GM19239 (cell line): ENCODE measurements at places on chromosomes 4 and X.
A peak's percentile ranks its signal among the peaks of the same experiment; 100 is the strongest.

- peak; percentile 24 for DNase-seq
Measured at GRCh38 chr4:184475096-184475461, 729 bp upstream of the IRF2 start.

DNA sequence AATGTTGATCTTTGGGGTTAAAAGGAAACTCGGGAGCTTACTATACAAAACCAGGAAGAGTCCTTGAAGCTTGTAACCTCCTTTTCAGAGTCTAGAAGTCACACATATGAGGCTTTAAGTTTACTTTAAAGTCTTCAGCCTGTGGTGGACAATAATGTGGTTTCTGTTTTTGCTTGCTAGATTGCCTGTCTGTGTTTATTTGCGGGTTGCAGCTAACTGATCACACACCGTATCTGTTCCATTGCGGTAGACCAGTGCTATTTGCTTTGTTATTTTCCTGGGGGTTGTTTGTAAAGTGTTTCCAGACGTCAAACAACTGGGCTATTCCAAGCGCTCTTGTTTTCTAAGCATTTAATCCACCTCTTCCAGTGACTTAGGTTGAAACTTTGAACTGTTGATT, 143.0 kb upstream of the GYPA start:
- no peak for DNase-seq

DNA sequence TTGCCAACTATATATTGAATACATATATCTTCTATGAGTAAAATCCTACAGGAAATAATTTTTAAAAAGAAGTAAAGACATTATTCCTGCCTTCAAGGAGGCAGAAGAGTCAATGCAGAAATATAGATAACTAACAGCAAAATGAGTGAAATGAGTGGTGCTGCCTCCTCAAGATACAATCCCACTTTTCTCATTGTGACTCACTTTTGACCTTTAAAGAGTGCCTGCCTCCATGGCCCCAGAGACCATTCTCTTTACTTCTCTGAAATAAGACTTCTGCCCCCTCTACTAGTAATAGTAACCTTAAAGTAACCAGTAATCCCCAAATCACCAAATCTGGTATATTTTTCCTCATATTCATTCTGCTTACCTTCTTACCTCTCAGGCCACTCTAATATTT, 15.5 kb downstream of the SLC10A7 start:
- DNase-seq, result no peak

- peak; percentile 23 for DNase-seq
Measured at GRCh38 chr4:139656614-139657486, 8.8 kb upstream of the MGST2 start.

GRCh38 chrX:125132274-125132673, 187.4 kb upstream of the TEX13C start:
- no peak for DNase-seq

GRCh38 chrX:13662355-13662791, 9.4 kb downstream of the TCEANC start:
- DNase-seq, result no peak

DNA sequence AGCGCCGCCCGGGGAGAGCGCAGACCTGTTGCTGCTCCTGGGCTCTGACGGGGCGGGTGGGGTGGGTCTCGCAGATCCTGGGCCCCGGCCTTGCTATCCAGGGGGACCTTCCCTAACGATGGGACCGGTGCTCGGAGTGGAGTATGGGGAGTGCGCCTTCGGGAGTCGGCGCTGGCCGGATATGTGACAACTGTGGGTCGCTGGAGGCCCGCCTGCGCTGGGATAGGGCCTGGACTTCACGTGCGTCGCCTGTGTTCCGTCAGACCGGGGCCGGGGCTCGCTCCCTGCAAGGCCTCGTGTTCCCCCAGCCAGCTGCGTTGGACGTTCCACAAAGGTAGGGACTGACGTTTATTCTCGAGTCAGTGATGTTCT, 1.3 kb downstream of the TBL1X start:
- no peak for DNase-seq

DNA sequence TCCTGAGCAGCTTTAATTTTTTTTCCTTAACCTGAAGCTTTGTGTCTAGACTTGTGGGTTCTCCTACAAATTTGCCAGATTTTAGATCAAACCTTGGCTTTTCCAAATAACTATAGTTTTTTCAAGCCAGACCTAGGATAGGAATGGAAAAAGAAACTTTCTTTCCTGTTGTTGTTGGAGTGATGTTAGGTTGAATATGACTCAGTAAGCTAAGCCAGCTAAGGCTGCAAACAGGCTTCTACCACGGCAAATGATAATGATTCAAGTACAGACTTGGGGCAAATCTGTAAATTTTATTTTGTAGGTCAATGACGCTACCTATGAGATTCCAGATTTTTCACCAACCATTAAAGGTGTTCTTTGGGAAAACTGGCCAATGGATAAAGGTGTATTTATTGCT, 45.6 kb downstream of the WDR19 start:
- no peak for DNase-seq

DNA sequence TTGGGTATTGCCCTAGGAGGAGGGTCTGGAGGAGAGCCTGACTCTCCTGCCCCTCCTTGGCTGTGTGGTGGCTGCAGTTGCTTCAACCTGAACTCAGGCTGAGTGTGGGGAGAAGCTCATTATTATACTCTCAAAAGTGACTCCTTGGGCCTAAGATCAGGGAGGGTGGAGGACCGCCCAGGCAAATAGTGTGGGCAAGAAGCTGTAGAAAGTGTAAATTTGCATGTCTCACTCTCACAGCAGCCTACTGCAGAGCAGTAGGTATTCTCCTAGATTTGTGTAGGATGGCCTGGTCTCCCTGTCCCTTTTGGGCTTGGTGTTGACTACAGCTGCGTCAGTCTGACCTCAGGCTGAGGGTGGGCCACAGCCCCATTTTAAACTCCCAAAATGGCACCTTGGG, 156.1 kb downstream of the ZNF330 start:
- DNase-seq, result no peak

DNA sequence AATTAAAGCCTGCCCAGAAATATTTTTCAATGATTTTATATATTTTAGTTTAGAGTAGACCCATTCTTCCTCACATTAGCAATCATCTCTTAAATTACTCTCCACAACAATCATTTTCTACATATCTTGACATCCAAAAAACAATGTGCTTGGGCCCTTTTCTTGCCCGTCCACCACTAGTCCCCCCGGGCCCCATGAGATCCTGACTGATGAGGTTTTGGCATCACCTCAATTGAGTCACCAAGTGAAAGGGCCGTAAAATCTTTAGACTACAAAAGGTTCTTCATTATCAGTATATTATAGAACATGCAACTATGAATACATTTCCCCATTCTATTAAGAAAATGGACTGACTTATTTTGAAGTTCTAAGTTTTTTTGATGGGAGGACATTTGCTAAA, 4.0 kb upstream of the CDKL2 start:
- no peak for DNase-seq

DNA sequence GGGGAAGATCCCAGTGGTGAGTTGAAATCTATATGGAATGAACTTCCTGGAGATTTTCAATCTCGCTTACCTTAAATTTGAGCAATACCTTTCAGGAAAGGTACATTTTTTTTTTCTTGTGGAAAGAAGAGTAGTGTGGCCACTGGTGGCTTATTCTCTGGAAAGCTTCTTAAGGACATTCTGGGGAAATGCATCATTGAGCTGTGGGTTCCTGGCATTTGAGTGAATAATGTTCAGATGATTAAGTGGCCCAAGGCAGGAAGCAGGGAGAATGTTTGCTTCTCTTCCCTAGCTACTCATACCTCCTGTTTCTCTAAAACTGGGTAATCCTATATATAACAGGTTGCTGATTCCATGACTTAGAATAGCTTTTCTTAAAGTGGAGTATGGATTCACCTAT, 31.8 kb downstream of the STAG2 start:
- DNase-seq, result no peak

DNA sequence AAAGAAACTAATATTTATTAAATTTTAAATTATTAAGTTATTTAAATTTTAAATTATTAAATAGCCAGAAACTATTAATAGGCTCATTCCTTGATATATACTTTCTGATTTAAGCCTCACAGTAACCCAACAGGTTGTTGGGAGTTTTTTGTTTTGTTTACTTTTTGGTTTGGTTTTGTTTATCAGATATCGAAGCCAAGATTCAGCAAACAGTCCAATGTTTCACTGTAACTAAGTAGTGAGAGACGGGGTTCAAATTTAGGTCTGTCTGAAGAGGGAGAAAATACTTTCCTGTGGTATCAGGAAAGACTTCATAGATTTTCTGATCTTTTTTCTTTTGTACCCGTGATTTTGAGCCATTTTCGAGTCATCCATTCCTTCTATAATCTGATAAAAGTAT, 54.2 kb downstream of the CCDC158 start:
- DNase-seq, result no peak

- DNase-seq, result no peak
Measured at GRCh38 chr4:132396636-132397035, 752.5 kb upstream of the PCDH10 start.

DNA sequence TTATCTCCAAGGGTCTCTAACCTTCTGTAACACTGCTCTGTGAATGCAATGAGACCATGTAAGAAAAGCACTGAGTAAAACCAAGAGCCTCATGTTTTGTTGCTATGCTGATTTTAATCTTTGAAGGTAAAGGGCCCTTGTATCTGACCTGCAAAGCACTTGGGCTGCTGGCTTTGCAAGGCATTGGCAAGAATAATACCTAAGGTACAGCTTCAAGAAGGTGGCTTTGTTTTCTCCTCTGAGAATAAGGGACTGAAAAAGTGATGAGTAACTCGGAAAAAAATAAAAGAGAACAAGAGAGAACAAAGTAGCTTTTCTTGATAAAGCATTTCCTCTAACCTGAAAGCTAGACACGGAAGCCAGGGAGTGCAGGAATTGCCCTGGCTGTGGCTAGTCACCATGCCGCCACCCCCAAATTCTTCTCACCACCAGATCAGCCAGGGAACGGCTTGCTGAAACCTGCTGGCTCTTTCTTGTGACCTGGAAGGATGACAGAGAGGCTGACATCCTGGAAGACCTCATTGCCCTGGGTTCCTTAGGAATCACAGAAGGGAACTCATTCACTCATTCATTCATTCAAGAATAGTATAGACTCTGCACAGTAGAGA, 41.8 kb upstream of the HS3ST1 start:
- DNase-seq, result no peak

DNA sequence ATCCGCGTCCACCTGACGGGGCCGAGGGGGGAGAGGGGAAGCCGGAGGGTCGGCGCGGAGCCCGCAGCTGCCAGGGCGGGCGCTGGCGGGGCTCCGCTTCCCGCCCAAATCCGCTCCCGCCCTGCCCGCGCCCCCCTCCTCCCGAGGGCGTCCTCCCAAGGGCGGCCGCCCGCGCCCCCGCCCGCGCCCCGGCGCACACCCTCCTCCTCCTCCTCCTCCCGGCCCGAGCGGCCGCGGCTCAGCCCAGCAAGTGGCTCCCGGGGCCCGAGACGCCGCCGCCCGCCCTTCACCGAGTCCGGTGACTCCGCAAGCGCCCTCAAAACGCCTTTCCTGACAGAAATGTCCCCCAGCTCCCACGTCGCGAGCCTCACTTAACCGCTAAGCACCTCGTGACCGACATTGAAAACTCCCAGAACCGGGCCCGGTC, 487 bp downstream of the HMGB2 start:
- no peak for DNase-seq

DNA sequence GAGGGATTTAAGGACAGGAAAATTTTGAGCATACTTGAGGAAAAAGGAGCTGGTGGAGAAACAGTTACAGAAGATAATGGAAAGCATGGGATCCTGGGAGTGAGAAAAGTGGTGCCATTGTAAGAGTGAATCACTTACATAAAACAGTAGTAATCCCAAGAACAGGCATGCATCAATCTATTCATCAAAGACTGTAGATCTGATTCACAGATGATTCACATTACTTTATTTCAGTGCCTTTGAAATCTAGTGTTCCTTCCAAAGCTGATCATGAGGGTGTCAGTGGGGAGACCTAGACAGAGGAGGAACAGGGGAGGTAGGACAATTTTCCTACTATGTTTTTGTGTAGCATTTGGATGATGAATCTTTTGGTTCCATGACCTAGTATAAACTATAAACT, 102.7 kb downstream of the TAB3 start:
- no peak for DNase-seq

DNA sequence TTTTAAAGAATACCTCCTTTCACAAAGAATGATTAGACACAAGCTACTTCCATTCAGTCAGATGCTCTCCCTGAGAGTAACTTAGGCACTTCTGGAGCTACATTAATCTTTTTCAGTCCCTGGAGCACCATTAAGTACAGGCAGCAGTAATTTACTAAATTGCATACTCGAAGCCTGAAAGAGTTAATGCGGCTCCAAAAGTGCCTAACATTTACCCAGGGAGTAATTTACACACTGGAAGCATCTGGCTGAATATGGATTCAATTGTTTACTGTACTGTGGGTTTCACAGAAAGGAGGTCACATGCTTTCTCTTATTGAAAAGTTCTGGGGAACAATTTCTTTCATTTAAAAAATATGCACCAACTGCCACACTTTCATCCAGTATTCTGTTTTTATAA, 260.8 kb upstream of the TENM3 start:
- DNase-seq, result no peak

DNA sequence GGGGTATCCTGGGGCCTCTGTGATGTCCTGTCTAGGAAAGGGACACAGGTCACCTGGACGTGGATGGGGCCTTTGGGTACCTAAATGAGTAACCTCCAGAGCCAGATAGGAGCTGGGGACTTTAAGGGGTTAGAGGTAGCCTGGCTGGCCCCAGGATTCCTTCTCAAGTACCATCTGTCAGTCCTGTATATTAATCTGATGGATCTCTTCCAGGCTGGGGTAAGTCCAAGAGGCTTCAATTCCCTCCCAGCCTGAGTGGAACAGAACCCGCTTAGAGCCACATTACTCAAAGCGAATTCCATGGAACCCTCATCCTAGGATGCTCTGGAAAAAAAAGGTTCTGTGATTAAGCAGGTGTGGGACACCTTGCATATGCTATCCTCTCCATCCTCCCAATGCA, 24.8 kb upstream of the MAP3K15 start:
- DNase-seq, result no peak

- no peak for DNase-seq
Measured at GRCh38 chr4:19259920-19260319, 991.8 kb upstream of the SLIT2 start.

GRCh38 chr4:84964995-84965552, 1.4 kb downstream of the WDFY3 start:
- no peak for DNase-seq

DNA sequence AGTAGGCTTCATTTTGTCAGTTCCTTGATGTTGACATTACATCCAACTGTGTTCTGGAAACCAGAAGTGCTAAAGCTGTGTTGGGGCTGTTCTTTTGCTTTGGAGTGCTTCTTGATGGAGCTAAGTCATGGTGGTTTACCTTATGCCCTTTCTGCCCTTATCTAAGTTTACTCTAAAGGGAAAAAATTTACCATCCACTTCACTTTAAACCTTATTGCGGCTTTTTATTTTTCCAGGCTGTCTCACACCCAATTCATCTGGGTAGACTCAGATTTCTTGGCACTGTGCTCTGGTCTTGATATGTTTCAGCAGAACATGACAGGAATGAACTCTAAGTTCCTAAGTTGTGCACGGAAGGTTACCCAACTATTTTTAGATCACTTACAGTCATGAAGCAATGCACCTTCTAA, 104.7 kb upstream of the TTC29 start:
- no peak for DNase-seq

GRCh38 chr4:173008436-173008835, 160.2 kb upstream of the GALNT7 start:
- DNase-seq, result no peak

- no peak for DNase-seq
Measured at GRCh38 chr4:157838366-157838765, 334.5 kb downstream of the GASK1B start.
